ENCODE measurements at places on chromosomes 5 and 9.

- DNase-seq: no peak
Measured at GRCh38 chr5:174549254-174549653, 175.1 kb upstream of the MSX2 start.

- DNase-seq: peak; percentile 13
Measured at GRCh38 chr5:108749128-108749861, 1.6 kb downstream of the FER start.

DNA sequence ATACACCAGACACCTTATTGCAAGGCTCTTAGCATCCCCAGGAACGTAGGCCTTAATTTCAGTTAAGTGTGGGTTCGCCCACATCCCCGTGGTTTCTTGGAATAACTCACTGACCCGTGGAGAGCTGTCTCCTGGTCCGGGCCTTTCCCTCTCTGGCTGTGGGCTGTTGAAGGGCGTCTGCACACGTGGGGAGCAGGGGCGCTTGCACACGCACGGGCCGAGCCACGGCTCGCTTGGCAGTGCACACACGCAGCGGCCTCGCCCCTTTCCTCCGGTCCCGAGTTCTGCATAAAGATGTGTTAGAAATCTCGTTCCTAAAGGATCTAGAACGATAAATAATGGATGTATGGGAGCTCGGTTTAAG lies 141.9 kb downstream of the PBX3 start:
- no peak for DNase-seq

GRCh38 chr9:125462861-125463291 lies 201.2 kb downstream of the GAPVD1 start:
- DNase-seq: no peak

DNA sequence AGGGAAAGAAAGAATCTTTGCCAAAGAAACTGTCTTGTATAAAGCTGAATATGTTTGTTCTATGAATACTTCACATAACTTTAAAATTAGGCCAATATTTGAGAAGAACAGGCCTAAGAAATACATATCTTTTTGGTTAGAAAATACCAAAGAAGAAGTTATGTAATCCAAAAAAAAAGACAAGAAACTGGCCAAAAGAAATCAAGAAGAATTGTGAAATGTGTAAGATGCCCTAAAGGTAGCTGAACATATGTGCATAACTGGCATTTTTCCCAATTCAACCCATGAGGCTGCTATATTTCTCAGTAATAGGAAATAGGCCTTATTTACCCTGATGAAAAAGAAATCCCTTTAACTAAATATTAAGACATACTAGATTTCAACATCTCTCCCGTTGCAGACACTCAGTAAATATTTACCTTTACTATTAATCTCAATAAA lies 290.0 kb downstream of the CETN3 start:
- peak; percentile 23 for DNase-seq

DNA sequence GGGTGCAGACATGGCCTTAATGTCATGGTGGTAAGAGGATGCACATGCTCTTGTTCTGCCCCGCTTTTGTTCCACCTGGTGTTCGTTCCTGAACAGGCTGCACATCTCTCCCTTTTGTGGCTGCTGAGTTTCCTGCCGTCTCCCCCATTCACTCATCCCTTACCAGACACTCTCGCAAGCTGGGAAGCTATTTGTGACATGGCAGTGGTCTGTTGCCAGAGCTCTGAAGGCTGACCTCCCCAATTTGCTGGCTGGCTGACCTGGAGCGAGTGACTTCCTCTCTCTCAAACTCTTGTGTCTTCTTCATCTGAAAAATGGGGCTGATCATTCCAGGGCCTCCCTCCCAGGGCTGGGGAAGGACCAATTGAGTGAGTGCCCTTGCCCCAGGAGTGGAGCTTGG lies 35.9 kb downstream of the HRH2 start:
- DNase-seq: no peak

DNA sequence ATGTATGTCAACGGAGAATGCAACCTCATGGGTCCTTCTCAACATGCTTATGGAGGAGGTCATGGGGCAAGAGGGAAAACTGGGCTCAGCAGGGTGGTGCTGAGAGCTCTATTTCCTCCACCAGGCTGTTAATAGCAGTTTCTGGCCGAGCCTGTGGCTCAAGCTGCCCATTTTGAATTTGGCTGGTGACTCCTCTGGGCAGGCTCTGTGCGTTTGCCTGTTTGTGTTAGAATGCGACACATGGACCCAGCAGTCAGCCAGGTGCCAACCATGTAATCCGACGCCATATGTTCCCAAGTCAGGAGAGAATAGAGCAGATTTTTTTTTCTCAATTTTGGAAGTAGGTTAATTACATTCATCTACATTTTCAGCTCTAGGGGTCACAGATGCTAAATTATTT lies 387.7 kb upstream of the CLINT1 start:
- no peak for DNase-seq

DNA sequence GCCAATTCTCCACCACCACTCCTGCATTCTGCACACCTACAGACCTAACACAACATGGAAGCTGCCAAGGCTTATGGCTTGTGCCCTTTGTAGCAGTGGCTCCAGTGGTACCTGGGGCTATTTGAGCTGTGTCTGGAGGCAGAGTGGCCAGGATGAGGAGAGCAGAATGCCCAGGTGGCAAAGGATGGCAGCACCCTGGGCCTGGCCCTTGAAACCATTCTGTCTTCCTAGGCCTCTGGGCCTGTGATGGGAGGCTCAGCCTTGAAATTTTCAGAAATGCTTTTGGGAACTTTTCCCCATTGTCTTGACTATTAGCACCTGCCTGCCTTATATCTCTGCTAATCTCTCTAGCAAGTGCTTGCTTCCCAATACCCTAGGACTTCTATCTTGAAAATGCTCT lies 241.7 kb downstream of the TMEM167A start:
- no peak for DNase-seq

- DNase-seq: no peak
Measured at GRCh38 chr5:59134471-59135163, 551.7 kb downstream of the RAB3C start.

DNA sequence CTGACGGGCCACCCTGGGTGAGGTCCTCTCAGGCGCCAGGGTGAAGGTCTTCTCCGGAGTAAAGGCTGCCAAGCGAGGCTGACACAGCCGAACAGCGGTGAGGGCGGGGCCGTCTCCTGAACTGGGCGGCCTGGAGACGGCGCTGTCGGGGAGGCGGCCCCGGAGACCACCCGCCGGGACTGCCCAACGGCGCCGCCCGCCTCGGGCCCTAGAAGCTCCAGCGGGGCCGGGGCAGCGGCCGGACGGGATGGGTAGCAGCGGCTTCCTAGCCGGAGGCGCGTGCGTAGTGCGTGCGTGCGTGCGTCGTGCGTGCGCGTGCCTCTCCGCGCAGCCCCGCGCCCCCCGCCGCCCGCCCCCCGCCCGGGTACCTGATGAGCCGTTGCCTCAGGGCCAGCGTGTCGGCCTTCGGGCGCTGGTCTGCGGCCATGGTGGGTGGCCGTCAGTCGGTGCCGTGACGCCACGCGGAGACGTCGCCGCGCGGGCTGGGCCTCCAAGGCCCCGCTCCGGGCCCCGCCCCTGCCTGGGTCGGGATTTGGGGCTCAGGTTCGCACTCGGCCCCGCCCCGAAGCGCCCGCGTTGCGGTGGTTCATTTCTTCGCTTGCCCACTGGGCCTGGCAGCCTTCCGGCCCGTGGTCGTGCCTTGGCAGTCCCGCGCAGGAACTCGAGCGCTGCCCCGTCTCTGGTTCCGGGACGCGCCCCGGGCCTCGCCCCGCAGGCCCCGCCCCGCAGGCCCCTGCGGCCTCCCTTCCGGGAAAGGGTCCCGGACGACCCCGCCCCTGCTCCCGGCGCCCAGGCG lies at the start of gene PHYKPL:
Gene PHYKPL, minus strand, starts transcription at position 679 of the 796 bp plus-strand sequence. Its CDS starts 252 bp downstream, at position 427.
- peak; percentile 53 for DNase-seq

GRCh38 chr9:114938687-114939575 lies 8.5 kb upstream of the TNFSF8 start:
- no peak for DNase-seq

GRCh38 chr9:122050167-122050566 lies 42.9 kb downstream of the TTLL11 start:
- no peak for DNase-seq

DNA sequence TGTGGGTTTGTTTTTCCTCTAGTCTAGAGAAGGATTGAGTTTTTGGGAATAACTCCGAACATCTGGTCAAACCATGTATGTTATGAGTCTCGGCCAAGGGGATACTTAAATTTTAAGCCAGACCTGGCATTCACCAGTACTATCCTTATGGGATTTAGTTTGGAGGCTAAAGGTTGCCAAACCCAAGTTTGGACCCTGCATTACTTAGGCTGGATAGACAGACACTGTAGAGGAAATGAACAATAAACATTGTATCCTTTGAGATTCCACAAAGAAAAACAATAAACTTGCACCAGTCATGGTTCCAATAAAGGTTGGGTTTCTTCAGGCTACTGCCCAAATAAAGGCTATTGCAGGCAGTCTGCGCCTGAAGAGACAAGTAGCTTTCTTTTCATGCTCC lies 296.7 kb upstream of the MEF2C start:
- no peak for DNase-seq

- DNase-seq: no peak
Measured at GRCh38 chr9:76177931-76178330, 216.3 kb downstream of the RFK start.

DNA sequence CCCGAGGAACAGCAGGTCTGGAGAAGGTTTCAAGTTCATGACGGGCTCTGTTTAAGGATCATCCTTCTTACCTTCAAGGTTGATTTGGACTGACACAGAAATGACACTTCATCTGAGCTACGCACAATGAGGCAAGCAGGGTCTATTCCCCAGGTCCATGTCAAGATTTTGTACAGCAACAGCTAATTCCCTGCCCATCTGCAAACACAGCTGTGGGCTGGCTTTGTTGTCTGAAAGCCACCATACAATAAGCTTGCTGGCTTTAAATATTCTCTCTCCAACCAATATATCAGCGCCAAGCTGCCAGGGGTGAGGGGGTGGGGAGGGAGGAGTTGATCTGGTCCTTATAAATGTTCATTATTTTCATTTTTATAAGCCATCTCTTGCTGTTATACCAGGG lies 92.0 kb downstream of the OTULIN start:
- no peak for DNase-seq

DNA sequence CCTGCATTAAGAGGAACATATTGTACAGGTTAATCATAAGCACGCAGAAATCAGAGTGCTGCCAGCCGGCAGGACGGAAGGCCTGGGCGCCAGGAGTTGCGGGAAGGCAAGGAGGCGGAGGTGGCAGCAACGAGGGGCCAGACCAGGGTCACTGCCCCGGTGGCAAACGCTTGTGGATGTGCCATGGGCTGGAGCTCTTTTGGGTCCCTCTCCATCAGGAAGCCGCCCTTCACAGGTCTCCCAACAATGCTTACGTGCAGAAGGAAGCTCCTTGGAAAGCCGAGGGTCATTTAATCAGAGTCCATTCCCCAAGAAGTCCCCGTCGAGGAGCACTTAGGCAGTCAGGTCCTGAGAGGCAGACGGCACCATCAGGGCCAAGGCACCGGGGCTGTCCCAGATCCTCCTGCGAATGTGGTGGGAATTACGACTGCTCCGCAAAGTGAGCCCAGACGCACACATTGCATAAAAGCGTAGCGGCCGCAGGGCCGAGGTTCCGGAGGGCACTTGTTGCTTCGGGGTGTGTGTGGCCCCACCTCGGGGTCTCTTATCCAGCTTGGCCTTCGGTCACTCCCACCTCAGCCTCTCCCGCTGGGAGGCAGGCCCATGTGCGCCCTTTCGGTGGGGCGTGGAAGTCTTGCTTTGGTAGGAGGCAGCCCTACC lies 20.5 kb downstream of the MRPL36 start:
- no peak for DNase-seq

- peak; percentile 28 for DNase-seq
Measured at GRCh38 chr9:87714819-87715218, 11.1 kb upstream of the CTSL start.

DNA sequence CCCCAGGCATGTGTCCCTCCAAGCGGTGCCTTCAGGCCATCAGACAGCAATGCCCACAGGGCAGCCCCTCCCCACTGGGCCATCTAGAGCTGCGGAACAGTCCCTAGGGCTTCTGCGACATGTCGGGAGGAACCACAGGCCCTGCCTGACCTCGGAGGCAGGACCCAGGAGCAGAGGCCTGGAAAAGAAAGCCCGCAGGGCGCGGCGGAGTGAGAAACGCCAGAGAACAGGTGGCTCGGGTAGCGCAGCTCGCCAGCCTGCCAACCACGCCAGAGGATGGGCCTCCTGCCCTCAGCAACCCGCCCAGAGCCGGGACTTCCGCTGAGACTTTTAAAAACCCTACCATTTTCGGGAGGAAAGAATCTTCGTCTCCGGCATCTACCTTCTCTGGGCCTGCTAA lies 715 bp downstream of the LCN8 start:
- DNase-seq: no peak

- no peak for DNase-seq
Measured at GRCh38 chr9:77194423-77194822, 17.1 kb downstream of the VPS13A start.

- DNase-seq: no peak
Measured at GRCh38 chr9:72949918-72950325, 2.9 kb downstream of the ALDH1A1 start.

- DNase-seq: no peak
Measured at GRCh38 chr5:146867996-146868708, 10.4 kb downstream of the PPP2R2B start.

GRCh38 chr9:91177661-91178280 lies 183.9 kb downstream of the AUH start:
- no peak for DNase-seq

DNA sequence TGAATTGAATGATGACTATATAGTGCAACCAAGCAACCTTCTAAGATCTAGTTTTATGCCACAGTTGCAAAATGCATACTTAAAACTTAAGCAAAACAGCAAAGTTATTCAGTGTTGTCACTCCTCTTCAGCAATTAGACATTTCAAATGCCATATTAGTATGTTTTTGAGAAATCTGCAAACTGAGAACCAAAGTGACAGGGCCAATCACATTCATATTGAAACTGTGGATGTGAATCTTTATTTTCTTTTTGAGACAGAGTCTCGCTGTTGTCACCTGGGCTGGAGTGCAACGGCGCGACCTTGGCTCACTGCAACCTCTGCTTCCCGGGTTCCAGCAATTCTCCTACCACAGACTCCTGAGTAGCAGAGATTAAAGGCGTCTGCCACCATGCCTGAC lies 249.2 kb upstream of the EFNA5 start:
- no peak for DNase-seq

GRCh38 chr9:88488166-88488565 lies 46.8 kb upstream of the NXNL2 start:
- no peak for DNase-seq

DNA sequence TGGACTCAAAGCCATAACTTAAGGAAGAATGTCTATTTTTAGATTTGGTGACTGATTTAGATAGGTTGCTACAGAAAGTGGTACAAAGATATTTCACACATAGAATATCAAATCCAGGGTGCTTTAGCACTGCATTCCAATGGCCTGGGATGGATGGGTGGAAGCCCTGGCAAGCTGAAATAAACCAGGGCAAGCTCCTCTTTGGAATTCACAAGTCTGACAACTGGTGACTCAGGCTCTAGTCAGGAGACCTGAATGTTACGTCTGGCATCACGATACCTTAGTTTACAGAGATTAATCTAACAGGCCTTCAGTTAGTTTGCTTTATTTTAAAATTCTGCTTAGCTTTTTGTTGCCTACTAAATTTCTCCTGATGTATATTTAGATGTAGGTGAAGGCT lies 144.0 kb downstream of the TMC1 start:
- DNase-seq: no peak

- DNase-seq: no peak
Measured at GRCh38 chr9:124140941-124141568, 116.7 kb upstream of the NEK6 start.

- DNase-seq: peak; percentile 80
Measured at GRCh38 chr5:126780165-126780827, 3.4 kb downstream of the LMNB1 start.

All from AML-193 (cell line).